ENCODE measurements at places on chromosomes 4 and X. TPM values are rescaled to one million over a fixed set of nuclear protein-coding genes. Genes with fewer than 3 reads are reported as not detected.

The POF1B gene
- total RNA-seq: 13.1 TPM

The AFP gene
- not detected for total RNA-seq

The CLDN22 gene
- total RNA-seq: not detected

The VSIG4 gene
- total RNA-seq: 80.0 TPM

The ZFP42 gene
- total RNA-seq: not detected

The GLOD5 gene
- 0.94 TPM for total RNA-seq

The SOWAHB gene
- 5.0 TPM for total RNA-seq

The UGT2B11 gene
- not detected for total RNA-seq

The GC gene
- total RNA-seq: 0.69 TPM

The FAM114A1 gene
- 31.1 TPM for total RNA-seq

GRCh38 chr4:1852904-1853623, 2.9 kb downstream of the LETM1 start:
- no peak for DNase-seq

GRCh38 chr4:18689308-18690115, 668.0 kb upstream of the LCORL start:
- peak; percentile 77 for DNase-seq

DNA sequence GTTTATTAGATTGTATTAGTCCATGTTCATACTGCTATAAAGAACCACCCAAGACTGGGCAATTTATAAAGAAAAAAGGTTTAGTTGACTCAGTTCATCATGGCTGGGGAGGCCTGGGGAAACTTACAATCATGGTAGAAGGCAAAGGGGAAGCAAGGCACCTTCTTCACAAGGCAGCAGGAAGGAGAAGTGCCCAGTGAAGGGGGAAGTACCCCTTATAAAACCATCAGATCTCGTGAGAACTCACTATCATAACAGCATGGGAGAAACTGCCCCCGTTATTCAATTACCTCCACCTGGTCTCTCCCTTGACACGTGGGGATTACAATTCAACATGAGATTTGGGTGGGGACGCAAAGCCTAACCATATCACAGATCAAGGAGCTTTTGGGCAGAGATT, 8.1 kb upstream of the HSD17B13 start:
- DNase-seq: no peak

- DNase-seq: no peak
These were observed 3.5 kb upstream of the TAB3 start for GRCh38 chrX:30892591-30892990.

GRCh38 chr4:3375688-3376087, 66.1 kb upstream of the HGFAC start:
- no peak for DNase-seq

DNA sequence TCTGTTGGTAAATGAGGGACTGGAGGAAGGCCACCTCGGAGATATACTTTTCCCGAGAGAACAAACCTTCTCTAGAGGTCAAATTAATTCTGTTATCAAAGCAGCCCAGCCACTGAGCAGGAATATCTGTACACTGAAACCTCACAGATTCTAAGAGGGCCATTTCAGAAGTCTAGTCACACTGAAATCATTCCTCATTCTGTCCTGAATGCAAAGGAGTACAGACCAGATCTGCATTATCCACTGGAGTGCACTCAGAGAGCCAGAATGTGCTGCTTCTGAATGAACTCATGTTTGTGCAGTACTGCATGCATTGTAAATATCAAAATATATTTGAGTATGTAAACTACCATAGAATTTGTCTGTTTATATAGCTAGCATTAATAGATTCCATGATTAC, 278.3 kb upstream of the FSTL5 start:
- DNase-seq: no peak

- peak; percentile 30 for DNase-seq
These were observed 13.8 kb downstream of the ATP10D start for GRCh38 chr4:47498899-47499298.

DNA sequence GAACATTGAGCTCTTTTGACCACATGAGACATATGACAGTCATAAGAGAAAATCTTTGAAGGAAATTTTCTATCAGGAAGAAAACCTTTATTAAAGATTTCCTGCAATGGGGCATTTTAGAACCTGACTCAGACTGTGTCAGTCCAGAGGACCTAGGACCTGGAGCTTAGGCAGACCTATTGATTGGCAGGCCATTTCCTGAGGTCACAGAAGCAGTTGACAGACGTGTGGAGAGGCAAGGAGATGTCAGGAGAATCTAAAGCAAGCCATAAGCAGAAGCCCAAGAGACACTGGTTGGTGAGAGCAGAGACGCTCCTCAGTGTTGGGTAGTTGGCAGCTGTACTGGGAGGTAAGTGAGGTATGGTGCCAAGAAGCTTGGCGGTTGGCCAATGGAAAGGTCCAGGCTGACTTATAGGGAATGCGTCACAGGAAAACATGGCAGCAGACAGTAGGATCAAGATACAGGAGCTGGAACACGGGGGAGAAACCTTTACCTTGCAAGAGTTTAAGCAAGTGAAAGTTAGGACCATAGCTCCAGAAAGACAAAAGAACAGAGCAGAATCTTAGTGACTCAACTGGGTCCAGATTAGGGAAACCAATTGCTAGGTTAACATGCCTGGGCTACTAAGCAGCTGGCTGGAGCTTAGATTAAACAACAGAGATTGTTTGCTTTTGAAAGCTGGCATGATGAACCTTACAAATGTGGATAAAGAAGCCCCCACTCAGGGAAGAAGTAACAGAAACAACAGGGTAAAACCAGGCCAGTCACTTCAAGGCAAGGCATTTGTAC, 18.6 kb downstream of the PALLD start:
- no peak for DNase-seq

- no peak for DNase-seq
These were observed 35.3 kb downstream of the SHROOM2 start for GRCh38 chrX:9821572-9821971.

- DNase-seq: no peak
These were observed 1.4 kb upstream of the CRMP1 start for GRCh38 chr4:5894266-5894665.

DNA sequence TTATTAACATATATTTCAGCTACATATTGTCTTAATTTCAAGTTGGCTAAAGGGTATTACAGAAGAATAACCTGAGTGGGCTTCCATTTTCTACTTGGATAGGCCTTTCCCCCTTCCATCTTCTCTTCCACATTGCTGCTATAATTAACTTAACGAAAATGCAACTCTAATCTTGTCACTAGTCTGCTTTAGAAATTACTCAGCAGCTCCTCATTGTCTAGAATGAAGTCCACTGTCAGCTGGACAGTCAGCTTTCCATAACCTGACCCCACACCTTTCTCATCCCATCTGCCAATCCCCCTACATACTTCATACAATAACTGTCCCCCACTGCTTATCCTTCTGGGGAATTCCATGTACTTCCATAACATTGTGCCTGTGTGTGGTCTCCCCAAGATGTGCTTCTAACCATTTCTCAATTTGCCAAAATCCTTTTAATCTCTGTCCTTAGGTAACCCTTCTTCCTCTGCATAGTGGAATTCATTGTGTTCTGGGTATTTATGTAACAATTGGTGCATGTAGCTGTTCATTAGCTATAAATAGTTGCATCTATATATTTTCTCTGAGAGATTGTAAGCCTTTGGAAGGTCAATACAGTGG, 4.8 kb downstream of the MND1 start:
- no peak for DNase-seq

DNA sequence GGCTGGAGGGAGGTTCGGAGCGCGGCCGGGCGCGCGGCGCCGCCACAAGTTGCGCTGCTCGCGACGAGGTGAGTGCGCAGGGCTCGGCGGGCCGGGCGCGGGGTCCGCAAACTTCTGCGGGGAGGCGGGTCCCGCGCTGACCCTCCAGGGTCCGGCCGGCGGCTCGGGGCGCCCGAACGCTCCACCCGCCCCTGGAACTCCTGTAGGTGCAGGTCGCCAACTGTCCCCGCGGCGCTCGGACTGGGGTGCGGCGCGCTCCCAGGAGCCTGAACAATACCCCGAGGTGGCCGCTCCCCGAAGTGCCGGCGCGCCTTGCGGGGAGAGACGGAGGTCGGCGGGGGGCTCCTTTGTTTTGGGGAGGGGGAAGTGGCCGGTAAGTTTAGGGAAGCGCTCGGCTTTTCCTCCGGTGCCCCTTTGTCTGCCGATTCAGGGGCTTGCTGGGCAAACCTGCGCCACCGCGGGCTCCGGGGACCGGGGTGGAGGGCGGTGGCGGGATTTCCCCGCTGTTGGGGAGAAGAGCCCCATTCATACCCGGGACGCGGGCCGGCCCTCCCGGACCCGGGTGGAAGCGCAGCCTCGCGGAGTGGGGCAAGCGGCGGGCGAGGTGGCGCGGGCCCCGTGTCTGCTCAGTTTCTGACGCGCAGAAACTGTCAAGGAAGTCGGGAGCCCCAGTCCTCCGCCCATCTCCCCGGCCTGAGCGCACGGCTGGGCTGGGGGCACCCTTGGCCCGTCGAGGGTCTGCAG, 694 bp downstream of the TBL1X start:
- peak; percentile 30 for DNase-seq

- no peak for DNase-seq
These were observed 270.1 kb upstream of the AGTR2 start for GRCh38 chrX:115900425-115900824.

DNA sequence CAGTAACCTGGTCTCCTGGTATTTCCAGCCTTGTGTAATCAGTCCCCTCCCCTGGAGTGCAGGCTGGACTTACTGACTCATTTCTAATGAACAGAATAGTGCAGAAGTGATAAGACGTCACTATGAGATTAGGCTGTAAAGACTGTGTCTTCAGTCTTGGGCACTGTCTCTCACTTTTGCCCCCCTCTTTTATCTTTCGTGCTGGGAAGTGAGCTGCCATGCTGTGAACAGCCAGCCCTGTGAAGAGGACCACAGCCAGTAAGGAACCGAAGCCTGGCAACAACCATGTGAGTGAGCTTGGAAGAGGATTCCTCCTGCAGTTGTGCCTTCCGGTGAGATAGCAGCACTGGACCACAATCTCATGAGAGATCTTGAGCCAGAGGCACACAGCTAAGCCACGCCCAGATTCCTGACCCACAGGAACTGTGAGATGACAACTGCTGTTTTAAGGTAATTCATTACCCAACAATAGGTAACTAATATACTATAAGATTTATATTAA, 67.5 kb upstream of the GPR34 start:
- peak; percentile 21 for DNase-seq

- no peak for DNase-seq
These were observed 1.3 kb upstream of the TET2 start for GRCh38 chr4:105145156-105145902.

GRCh38 chr4:77800483-77801259, 18.5 kb downstream of the CNOT6L start:
- no peak for DNase-seq

GRCh38 chrX:131881194-131881593, 141.9 kb upstream of the STK26 start:
- no peak for DNase-seq

DNA sequence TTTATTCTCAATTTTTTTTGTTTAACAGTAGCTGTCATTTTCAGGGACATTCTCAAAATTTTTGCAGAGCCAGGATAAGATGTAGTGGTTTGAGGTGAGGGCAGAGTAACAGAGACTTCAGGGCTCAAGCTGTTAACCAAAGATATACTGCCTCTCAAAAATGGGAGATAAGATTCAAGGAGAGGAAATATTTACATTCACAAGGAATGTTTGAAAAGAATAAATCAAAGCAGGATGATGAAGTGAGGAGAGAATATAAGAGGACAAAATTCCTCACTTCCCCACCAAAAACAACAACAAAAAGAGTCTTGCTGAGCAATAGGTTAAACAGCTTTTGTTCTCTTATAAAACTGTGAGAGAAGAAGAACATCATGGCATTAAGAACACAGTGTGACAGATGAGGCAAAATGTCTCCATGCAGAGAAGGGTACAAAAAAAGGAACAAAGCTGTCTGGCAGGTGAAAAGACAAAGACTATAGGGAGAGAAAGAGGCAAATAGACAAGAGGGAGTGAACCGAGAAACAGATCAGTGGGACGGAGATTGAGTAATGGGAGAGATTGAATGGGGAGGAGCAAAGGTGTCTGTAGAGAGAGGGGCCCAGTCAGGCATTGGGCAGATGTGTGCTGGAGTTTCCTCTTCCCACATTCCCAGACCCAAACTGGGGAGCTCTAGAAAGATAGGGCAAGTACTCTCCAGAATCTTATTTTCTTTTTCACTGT, 106.1 kb upstream of the TMEM150C start:
- no peak for DNase-seq

- no peak for DNase-seq
These were observed 47.6 kb upstream of the UXT start for GRCh38 chrX:47706575-47706974.

- no peak for DNase-seq
These were observed 233.5 kb downstream of the ARHGAP24 start for GRCh38 chr4:85708468-85708867.

DNA sequence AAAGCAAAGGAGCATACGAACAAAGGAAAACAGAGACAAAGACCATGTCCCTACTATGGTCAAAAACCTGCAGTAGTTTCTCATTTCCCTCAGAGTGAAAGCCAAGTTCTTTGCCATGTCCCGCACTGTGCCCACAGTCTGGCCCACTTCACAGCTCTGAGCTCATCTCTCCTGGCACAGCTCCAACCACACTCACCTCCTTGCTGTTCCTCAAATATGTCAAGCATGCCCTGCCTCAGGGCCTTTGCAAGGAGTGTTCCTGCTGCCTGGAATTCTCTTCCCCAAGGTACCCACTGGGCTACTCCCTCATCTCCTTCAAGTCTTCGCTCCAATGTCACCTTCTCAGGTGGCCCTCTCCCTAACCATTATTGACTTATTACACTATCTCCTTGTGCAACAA, 72.1 kb downstream of the COX18 start:
- no peak for DNase-seq

GRCh38 chr4:52704133-52704532, 45.0 kb upstream of the USP46 start:
- DNase-seq: no peak

DNA sequence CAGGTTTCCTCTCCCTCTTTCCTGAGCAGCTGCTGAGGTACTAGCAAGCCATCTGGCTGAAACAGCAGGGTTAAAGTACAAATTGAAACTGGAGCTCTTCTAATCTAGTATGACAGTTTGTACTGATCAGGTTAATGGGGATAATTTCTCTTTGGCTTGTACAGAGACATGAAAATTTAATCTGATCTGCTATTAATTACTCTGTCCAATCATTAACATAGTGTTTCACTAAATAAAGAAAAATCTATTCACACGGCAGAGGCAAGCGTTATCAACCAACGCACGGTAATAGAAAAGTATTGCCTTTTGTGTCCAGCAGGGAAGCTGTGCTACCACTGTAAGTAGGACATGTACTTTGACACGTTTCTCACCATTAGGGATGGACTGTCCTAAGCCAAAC, 71.1 kb downstream of the IGSF1 start:
- no peak for DNase-seq

- no peak for DNase-seq
These were observed 58.3 kb upstream of the SMARCA5 start for GRCh38 chr4:143455211-143455610.

DNA sequence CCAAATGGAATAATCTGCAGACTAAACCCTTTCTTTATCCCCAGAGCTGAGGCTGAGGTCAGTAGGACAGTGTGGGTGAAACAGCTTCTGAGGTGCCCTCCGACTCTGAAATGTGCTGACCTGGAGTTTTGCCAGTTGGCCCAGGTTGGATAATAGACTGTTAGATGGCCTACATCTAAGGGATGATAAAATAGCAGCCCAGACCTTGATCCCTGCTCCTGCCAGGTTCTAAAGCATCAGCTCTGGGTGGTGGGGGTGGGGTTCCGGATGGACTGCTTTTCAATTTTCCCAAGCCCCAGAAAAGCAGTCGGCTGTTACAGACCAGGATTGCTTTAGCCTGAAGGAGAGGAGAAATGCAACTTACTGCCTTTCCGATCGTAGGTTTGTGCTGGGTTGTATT, 110.4 kb downstream of the NHS start:
- DNase-seq: no peak

All from kidney (tissue), 22 donors.